ENCODE measurements at places on chromosomes 1 and 21.
A peak's percentile ranks its signal among the peaks of the same experiment; 100 is the strongest.

DNA sequence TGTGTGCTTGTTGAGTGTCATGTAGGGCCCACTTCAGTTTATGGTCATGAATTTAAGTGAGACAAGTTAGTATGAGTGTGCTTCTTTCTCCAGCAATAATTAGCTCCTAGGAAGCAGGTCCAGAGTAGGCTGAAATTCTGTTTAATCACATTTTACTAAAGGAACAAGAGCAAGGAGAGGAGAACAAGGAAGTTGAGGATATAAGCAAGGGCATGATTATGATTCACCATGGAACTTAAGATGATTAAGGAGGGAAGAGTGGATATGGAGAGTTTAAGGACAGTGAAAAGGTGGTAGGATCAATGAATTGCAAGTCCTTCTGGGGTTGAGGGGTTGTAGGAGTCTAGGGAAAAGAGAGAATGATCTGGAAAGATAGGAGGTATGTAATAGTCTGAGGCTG, 3.1 kb upstream of the DIPK1A start:
- no peak for DNase-seq

GRCh38 chr1:100523038-100523652, 14.8 kb upstream of the GPR88 start:
- DNase-seq, result no peak

- DNase-seq, result no peak
Measured at GRCh38 chr1:42392255-42392654, 11.7 kb downstream of the RIMKLA start.

- DNase-seq, result no peak
Measured at GRCh38 chr1:99004861-99005442, at the start of gene PLPPR5. Gene PLPPR5 (minus strand): TSS chr1:99004861. CDS start chr1:99004671, 190 bp downstream.

GRCh38 chr1:206982216-206982615, 12.0 kb upstream of the FCAMR start:
- peak; percentile 38 for DNase-seq

- peak; percentile 49 for DNase-seq
Measured at GRCh38 chr21:43758111-43758641, 17.9 kb downstream of the CSTB start.

GRCh38 chr1:183812128-183812527, 7.2 kb downstream of the RGL1 start:
- no peak for DNase-seq

- no peak for DNase-seq
Measured at GRCh38 chr1:44408632-44409602, 3.9 kb downstream of the RNF220 start.

- DNase-seq, result no peak
Measured at GRCh38 chr1:58983633-58984245, 199.9 kb upstream of the JUN start.

- no peak for DNase-seq
Measured at GRCh38 chr21:32463367-32463766, 50.9 kb downstream of the EVA1C start.

GRCh38 chr21:42440187-42440792, 36.6 kb downstream of the UBASH3A start:
- no peak for DNase-seq

- peak; percentile 62 for DNase-seq
Measured at GRCh38 chr1:37811027-37811655, 3.1 kb upstream of the YRDC start.

- DNase-seq, result no peak
Measured at GRCh38 chr1:19700079-19700777, 35.6 kb downstream of the HTR6 start.

GRCh38 chr1:90963651-90964050, 58.2 kb downstream of the ZNF644 start:
- DNase-seq, result no peak
